ENCODE measurements at places on chromosomes 4 and X.

GRCh38 chrX:13716455-13716854, 18.0 kb downstream of the TRAPPC2 start:
- DNase-seq = no peak

DNA sequence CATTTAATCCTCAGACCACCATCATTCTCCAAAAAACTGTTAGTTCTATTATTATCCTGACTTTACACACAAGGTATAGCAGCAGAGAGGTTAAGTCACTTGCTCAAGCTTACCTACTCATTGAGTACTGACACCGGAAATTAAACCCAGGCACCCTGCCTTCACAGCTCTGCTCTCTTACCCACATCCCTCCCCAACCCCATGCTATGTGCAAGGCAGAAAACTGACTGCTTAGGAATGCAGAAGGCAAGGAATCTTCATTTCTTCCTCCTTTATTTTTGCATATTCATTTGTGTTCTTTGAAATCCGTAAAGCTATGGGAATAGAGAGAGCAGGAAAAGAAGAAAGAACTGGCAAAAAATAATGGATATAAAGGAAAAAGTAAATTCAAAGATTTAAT, 261.8 kb downstream of the PAPSS1 start:
- no peak for DNase-seq

DNA sequence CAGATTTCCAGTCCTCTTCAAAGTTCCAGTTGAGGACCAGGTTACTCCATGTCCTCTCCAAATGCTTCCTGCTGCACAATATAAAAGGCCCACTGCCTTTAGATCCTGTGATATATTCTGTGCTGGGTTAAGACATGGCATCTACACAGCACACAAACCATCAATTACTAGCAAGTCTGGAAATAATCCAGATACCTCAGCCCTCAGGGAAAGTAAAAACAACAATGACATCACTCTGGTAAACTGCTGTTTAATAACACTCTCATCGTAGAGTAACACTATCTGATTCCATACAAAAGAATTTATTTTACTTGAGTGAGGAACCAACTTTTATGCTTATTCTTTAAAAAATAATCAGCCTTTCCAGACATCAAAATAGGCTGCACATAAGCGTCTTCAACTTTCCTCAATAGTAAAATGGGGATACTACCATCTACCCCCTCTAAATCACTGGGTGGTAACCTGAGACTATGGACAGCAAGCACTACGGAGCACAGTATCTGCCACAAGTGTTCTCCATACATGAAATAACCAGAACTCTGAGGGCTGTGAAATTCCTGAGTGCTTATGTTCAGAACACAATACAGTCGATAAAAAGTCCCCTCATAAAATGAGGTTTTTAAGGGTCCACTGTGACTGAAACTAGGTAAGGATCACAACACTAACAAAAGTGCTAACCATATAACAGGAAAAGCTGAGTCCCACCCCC, 53.4 kb downstream of the ABCG2 start:
- no peak for DNase-seq

DNA sequence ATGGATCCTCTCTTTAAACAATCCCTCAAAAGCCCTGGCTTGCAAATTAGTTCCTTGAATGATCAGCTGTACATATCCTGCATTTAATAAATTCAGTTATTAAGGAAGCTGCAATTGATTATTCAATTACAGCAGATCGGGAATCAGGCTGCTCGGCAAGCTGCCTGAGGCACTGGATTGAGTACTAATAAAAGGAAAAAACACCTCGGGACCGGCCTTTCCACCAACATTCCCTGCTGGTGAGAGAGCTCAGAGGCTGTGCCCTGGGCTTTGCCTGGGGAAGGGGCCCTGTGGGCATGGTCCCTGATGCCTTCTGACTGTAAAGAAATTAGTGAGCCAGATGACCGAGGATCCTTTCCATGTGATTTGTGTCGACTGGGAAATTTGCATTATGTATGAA, 69.2 kb downstream of the SORCS2 start:
- no peak for DNase-seq

- no peak for DNase-seq
Observed at GRCh38 chrX:45632506-45632905, 431.8 kb upstream of the DIPK2B start.

- no peak for DNase-seq
Observed at GRCh38 chrX:10177601-10178000, 20.8 kb downstream of the CLCN4 start.

GRCh38 chrX:11282043-11282442, 11.2 kb upstream of the AMELX start:
- no peak for DNase-seq

- DNase-seq = no peak
Observed at GRCh38 chr4:81827577-81828202, 356.0 kb upstream of the RASGEF1B start.

- DNase-seq = no peak
Observed at GRCh38 chrX:3950373-3950772, 236.9 kb upstream of the PRKX start.

- DNase-seq = no peak
Observed at GRCh38 chr4:99848591-99849001, 32.0 kb downstream of the DAPP1 start.

DNA sequence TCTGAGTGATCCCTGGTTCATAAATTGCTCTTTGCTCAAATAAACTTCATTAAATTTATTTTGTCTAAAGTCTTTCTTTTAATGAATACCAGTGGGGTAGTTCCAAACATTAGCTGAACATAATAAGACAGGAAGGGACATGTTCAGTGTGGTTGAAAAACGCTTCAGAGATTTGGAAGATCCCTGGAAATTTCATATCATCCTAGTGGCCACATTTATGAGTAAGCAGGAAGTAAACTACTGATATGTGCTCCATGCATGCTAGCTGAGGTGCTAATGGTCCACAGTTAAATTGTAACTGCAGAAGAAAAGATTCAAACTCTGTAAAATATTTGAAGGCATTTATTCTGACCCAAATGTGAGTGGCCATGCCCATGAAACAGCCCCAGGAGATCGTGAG, 1328.7 kb downstream of the ADGRL3 start:
- no peak for DNase-seq

DNA sequence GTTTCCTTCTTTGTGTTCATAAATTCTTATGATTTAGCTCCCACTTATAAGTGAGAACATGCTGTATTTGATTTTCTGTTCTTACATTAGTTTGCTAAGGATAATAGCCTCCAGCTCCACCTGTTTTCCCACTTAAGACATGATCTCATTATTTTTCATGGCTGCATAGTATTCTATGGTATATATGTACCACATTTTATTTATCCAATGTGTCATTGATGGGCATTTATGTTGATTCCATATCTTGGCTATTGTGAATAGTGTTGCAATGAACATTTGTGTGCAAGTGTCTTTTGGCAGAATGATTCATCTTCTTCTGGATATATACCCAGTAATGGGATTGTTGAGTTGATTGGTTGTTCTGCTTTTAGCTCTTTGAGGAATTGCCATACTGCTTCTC, 1234.8 kb downstream of the ADGRL3 start:
- no peak for DNase-seq

DNA sequence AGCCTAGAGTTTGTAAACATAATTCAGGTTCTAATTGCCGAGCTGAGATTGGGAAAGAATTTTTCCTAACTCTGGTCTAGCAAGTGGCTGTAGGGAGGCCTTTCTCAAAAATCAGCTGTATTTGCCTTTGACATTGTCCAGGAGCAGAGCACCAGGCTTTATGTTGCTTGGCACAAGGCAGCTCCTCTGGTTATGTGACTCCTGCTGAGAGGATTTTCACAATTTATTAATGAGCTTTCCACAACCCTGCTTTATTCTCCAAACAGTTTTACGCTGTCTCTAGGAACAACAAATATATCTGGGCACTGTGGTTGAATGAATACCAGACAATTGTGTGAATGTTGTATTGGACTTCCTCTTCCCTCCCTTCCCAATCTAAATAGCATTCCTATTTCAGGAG, 14.9 kb downstream of the LSM6 start:
- DNase-seq = no peak

DNA sequence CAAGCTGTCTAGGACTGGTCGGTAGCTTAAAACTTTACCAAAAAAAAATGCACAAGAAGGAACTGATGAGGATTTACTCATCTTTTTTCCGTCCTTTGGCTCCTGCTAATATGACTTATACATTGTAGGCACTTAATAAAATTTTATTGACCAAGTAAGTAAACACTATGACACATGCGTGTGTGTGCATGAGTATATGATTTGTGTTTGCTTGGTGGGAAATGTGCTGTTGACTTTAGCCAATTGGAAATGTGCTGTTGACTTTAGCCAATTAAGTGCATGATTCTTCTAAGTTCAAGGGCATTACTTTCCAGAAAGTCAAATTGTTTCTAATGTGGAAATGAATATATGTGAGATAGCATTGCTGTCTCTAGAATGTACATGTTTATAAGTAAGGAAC, 78.3 kb downstream of the FIP1L1 start:
- DNase-seq = no peak

DNA sequence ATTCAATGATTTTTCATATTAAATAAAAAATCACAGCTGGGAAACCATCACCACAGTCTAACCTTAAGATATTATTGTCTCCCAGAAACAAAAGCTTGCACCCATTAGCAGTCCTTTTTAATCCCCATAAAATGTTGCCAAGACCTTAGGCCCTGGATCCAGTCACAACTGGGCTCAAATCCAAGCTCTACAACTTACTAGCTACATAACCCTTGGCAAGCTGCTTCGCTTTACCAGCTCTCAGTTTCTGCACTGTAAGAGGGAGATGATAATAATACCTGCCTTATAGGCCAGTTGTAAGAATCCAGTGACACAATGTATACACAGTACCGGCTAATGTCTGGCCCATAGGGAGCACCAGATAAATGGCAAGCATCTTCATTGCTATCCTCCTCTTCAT, 400.9 kb upstream of the FGF13 start:
- no peak for DNase-seq

- no peak for DNase-seq
Observed at GRCh38 chrX:97876697-97877407, 993.1 kb downstream of the RPA4 start.

GRCh38 chrX:68719904-68720614, 72.6 kb downstream of the STARD8 start:
- no peak for DNase-seq

DNA sequence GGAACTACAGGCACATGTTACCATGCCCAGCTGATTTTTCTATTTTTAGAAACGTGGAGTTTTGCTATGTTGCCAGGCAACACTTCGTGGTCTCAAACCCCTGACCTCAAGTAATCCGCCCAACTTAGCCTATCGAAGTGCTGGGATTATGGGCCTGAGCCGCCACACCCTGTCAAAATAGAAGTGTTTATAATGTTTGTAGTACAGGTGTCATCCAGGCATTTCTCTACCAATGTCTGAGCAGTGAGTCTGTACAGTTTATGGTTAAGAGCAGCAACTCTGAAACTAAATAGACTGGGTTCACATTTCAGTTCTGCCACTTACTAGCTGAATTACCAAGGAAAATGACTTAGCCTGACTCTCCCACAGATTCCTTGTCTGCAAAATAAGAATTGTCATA, 460.4 kb upstream of the GALNT7 start:
- no peak for DNase-seq

- DNase-seq = no peak
Observed at GRCh38 chr4:78706302-78706701, 69.8 kb upstream of the BMP2K start.

DNA sequence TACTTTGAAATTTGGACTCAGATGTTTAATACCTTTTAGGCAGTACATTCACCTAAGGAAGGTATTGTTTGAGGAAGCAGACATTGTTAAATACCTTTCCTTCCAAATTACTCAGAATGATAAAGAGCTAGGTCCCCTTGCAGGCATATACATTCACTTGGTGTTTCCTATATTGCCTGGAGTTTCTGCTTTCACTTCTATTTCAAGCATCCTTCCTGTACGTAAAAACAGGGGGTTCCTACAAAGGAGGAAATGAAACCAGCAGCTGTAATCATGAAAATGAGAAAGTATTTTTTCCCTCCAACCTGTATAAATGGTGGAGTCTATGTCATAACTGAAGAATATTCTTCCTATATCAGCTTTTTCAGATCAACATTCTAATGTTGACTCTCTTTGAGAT, 90.4 kb upstream of the RASGEF1B start:
- DNase-seq = no peak

- DNase-seq = no peak
Observed at GRCh38 chr4:35526456-35526855, 717.9 kb downstream of the ARAP2 start.

DNA sequence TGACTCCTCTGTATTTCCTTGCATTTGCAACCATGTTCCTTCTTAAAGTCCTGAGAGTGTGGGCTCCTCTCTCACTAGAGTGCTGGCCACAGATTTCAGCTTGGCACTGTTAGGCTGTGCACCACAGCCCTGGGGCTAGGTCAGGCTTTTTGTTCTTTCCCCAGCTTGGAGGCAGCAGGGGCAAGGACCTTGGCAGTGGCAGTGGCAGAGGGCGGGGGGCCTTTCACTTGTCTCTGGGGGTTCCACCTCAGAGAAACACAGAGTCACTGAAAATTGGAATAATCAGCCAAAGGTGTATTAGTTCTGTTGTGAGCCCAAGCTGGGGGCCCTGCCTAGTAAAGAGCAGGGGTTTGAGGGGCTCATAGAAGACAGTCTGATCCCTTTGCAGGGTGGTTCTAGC, 142.8 kb upstream of the CT83 start:
- DNase-seq = no peak

- no peak for DNase-seq
Observed at GRCh38 chr4:41110050-41110449, 104.3 kb downstream of the APBB2 start.

DNA sequence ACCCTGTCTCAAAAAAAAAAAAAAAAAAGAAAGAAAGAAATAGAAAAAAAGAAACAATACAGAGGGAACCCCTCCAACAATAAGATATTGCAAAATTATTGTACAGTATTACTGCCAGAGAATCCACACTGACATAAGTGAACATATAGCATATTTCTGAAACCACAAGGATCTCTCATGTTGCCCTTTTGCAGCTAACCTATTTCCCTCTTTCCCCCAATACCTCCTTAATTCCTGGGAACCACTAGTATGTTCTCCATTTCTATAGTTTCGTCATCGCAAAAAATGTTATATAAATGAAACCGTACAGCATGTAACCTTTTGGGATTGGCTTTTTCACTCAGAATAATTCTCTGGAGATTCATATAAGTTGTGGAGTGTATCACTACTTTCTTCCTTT, 20.0 kb upstream of the BMP2K start:
- no peak for DNase-seq

DNA sequence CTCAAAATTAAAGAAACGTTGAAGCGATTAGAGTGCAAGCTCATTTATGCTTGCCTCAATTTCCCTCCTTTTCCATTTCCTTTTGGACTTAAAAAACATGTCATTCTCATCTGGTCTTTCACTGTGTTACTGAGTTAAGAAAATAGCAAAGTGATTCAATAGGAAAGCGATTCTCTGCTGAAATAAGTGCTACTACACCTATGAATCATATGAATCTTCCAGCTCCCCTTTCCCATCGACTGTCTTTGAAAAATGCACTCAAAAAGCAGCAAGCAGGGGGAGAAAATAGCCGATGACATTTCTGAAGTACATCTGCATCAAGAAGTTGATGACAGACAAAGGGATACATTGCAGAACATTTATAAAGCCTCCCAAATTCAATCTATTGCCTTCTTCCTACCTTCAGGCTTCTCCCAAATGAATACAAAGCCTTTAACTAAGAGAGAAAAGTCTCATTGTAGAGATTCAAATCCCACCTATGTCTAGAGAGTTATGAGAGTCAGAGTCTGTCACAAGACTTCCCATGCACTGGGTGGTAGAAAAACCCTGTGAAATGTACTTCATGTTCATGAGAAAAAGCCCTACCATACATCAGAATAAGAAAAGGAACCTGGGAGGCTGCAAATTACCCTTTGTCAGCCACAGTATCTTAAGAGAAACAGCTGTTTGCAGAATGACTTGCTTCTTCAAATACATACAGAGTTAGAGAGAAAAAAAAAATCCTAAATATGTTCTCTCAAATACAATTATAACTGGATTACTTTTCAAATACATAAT, 78.9 kb downstream of the MBNL3 start:
- no peak for DNase-seq

Data from neural crest cell (in vitro differentiated cells).